ENCODE measurements at places on chromosomes 12 and 14.
A peak's percentile ranks its signal among the peaks of the same experiment; 100 is the strongest.

- peak; percentile 58 for DNase-seq
Measured at GRCh38 chr14:67734675-67735074, 33.0 kb downstream of the RDH12 start.

- no peak for DNase-seq
Measured at GRCh38 chr12:71426300-71427047, 13.1 kb upstream of the LGR5 start.

DNA sequence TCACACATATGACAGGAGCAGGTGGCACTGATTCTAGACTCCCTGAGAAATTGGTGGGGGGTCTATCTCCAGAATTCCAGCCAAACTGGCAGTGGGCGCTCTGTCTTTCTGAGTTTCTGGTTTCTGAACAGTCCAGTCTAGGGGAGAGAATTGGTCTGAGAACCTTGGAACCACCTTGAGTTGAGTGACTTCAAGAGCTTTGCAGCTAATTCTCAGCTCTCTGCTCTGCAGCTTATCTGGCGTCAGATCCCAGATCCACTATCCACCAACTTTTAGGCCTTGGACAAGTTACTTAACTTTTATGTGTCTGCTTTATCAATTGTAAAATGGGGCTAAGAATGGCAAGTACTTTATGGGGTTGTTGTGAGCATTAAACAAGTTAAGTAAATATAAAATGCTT lies 1.7 kb upstream of the KRT76 start:
- no peak for DNase-seq

- no peak for DNase-seq
Measured at GRCh38 chr14:99936056-99936455, 129.2 kb upstream of the EVL start.

- DNase-seq = peak; percentile 17
Measured at GRCh38 chr12:12724421-12725085, 7.4 kb downstream of the CDKN1B start.

DNA sequence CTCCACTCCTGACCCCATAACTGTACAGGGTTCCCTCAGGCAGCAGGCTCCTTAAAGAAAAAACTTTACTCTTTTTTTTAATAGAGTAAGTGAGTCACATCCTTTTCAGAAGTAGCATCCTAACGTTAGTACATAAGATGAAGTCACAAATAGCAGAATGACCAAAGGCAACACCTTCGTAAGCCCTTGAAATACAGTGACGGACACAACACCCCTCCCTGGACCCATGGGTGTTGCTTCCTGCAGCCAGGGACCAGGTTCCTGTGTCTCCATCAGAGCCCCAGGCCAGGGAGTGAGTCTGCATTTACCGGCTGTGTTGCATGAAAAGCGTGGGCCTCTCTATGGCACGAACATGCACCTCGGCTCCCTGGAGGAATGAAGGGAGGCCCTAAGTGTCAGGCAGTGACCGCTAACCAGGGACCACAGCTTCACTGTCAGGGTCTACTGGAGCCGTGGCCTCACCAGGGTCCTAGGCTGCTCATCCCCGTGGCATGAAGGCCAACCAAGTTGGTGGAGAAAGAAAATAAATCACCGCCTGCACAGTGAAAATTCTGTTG lies 340.0 kb upstream of the SFSWAP start:
- DNase-seq = no peak
